ENCODE measurements at places on chromosomes 12 and 14.

DNA sequence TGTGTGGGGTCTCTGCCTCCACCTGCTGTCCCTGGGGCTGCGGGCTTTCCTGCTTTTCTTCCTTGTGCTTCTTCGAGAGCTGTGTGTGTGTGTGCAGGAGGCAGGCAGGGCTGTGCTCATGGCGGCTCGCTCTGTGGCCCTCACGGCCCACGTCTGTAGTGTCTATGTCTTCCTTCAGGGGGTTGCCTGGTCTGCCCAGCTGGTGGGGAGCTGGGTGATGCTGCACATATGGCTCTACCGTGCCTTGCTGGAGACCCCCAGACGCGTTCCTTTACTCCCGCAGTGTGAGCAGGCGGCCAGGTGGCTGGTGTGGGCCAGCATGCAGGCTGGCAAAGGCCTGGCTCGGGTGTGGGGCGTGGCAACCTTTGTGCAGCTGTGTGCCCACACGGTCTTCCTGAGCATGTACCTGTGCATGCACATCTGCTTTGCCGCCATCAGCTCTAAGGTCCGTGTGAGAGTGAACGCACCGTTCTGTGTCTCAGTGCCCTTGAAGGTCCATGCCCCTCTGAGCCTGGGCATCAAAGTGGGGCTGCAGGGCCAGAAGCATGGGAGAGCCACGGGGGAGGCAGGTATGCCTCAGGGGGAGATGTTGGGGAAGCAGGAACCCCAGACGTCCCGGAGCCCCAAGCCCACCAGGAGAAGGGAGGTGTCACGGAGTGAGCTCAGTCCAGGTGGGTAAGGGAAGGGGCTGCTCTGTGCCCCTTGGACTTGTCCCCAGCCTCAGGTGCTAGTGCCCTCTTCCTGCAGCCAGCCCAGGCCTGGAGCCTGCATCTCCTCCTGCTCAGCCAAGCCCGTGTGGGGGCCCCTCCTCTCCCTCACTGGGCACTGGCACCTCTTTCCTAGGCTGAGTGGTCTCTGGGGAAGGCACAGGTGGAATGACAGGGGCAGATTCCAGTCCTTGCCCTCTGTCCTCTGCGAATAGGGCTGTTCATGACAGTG lies 26.4 kb downstream of the CLSTN3 start:
- no peak for DNase-seq

DNA sequence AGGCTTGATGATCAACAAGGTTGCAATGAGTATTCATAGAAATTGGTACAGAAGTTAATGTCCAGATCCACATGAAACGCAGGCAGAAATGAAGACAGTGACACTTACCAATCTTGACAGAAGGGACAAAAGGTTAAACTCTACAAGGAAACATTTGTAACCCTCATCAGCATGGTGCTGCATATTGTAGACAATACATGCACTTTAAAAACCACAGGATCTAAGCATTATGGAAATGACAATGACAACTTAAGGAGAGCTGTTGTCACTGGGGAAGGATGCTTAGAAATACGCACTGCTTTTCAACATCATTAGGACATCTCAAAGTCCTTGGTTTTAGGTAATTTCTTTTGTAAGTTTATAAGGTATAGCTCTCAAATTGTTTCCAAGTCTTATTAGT lies 130.6 kb downstream of the ATP23 start:
- DNase-seq = no peak

DNA sequence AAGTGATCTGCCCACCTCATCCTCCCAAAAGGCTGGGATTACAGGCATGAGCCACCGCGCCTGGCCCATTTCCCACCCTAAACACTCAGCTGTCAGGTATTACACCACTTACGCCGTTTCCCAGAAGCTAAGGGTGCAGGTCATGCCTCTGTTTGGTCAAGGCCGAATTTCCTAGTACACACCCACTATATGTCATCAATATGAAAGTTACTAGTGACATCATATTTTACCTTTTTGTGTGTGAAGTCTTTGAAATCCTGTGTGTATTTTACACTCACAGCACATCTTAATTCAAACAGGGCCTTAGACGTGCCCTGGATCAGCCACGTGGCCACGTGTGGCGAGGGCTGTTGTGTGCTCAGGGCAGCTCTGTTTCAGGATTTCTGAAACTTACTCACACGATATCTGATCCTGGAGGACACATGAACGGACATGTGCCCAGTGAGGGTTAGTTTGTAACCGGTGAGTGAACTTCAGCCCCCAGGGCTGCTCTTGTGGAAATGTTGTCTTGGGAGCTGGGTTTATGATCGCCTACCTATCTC lies 51.8 kb downstream of the GLT1D1 start:
- DNase-seq = no peak

DNA sequence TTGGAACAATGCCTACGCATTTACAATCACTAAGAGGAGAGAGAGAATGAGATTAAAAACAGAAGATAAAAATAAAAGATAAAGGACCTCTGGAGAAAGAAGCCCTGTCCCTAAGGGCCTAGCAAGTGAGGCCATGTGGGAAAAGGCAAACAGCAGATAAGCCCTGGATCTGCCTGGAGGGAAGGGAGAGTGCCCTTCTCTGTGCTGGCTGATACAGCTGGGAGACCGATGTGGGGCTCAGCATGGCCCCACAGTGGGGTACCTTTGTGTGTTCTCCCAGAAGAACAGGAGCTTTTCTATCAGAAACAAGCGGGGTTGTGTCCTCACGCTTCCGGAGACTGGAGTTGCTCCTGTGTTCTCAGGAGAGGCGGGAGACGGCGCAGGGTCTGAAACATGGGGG lies 59.9 kb downstream of the TMCC3 start:
- DNase-seq = no peak

DNA sequence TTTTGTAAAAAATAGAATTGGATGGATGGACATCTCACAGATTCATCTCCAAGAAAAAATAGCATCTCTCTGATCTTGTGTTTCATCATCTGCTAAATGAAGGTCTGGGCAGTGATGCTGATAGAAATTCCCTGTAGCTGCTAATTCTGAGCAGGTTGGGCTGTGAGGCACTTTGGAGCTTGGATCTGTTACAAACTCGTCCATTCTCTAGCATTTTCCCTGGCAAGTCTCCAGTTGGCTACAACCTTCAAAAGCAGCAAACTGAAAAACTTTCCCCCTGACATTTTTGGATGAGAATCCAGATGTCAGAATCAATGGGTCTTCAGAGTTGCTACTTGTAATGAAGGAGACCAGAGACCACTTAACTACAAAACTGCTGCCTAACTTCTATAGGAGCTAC lies 72.7 kb downstream of the TPH2 start:
- DNase-seq = peak; percentile 66

DNA sequence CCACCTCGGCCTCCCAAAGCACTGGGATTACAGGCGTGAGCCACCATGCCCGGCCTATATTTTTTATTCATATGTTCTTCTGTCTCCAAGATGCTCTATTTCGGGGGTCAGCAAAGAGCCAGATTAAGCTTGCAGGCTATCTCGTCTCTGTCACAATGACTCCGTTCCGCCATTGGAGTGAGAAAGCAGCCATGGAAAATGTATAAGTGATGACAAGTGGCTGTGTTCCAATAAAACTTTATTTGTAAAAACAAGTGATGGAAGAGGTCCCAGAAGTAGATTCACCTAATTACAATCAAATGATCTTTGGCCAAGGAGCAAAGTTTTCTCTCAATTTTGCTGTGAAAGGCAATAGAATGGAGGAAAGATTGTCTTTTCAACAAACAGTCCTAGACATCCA lies 342.6 kb downstream of the MED13L start:
- DNase-seq = no peak

GRCh38 chr14:83764656-83765599 lies 1765.0 kb upstream of the FLRT2 start:
- no peak for DNase-seq

DNA sequence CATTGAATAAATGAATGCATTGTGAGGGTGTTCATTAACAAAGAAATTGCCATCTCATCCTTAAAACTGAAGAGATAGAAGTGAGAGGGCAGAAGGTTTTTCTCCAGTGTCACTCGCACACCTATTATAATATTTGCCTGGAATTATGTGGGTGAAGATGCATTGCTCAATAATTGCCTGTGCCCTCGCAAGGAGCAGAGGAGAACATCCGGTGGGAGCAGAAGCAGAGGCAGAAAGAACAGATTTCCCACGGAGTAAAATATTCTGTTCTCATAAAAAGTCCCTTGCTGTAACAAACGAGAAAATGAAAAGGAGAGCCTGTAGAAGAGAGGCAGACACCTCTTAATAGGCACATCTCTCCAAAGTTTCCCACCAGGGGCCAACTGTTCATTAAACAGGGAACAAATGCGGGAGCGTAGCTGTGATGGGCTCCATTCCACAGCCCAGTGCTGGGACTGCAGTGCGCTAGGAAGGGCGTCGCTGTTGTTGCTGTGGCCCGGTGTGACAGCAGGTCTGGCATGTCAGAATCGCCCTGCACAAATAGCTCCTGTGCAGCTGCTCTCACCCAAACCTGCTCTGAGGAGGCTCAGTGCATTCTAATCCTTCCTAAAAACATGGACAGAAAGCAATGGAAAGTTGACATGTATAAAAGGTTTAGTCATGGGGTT lies 359.8 kb downstream of the APAF1 start:
- DNase-seq = no peak

DNA sequence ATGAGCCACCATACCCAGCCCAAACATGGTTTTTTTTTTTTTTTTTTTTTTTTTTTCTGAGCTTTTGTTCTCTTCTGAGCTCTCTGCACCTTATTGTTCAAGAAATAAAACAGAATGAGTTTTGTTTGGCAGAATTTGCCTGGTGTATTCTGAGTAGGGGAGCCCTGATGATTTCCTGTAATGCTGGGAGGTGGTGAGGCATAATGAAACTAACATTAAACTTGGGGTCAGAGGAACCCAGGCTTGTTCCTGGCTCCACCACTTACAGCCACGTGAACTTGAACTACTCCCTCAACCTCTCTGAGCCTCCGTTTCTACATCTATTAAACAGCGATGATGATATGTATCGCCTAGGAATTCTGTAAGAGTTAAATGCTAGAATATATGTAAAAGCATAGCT lies 276.3 kb upstream of the CRY1 start:
- no peak for DNase-seq

DNA sequence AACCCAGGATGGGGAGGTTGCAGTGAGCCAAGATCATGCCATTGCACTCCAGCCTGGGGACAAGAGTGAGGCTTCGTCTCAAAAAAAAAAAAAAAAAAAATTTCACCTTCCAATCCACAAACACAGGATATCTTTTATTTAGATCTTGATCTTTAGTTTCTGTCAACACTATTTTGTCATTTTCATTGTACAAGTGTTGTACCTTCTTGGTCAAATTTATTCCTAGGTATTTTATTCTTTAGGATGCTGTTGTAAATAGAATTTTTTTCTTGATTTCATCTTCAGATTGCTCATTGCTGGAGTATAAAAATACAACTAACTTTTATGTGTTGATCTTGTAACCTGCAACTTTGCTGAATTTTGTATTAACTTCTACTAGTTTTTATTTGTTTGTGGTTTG lies 60.8 kb downstream of the ARHGAP5 start:
- no peak for DNase-seq

- no peak for DNase-seq
These were observed 183.8 kb downstream of the PPM1H start for GRCh38 chr12:62750941-62751809.

- DNase-seq = no peak
These were observed at the start of gene DAO for GRCh38 chr12:108879615-108880254. TSS of gene DAO (plus strand) at chr12:108880092. CDS start at chr12:108885007, 4,915 bp downstream.

GRCh38 chr14:33493266-33493665 lies 457.6 kb downstream of the EGLN3 start:
- peak; percentile 67 for DNase-seq

DNA sequence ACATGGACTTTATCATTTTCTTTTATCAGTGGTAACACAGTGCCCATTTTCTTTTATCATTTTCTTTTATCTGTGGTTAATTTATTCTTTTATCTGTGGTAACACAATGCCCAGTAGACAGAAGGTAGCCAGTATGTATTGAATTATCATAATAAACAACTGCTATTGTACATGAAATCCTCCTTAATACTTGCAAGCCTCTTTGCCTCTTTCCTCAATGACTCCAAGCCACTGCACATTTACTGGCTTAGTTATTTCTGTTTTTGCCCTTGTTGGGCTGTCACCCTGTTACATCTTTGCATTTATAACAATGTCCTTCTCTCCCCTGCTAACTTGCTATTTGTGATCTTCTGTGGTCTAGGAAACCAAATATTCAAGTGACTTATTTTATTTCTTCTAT lies 345.0 kb downstream of the ATP23 start:
- no peak for DNase-seq

- no peak for DNase-seq
These were observed 481.6 kb downstream of the PCNX1 start for GRCh38 chr14:71388862-71389261.

- DNase-seq = no peak
These were observed 25.1 kb downstream of the C12orf42 start for GRCh38 chr12:103470664-103471063.

DNA sequence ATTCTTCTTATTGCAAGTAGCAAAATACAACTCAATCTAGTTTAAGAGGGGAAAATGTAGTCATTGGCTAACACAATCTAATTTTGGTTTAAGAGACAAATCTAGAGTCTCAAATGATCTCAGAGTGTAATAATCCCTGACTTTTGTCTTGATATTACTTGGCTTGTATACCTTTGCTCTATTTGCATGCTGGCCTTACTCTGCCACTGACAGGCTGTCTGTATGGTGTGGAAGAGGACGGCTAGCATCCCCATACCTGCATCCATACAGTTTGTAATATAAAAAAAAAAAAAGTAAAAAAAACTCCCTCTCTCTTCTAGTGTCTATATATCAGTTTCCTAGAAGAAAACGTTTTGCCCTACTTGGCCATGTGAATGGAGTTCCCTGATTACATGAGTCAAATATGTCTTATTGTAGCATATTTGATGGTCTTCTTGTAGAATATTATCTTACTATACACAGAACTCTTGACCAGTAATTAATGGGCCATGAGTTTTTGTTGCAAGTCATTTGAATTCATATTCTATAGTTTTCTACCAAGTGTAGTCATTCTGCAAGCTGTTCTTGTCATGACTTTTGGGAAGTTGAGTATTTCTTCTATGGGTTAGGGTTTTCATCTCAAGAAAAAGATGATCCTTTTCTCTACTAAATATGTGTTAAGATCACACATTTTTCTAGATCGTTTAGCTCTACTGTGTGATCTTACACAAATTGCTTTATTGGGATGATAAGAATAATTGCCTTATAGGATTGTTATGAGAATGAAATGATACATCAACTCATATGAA lies 8.2 kb downstream of the HIF1A start:
- DNase-seq = no peak

DNA sequence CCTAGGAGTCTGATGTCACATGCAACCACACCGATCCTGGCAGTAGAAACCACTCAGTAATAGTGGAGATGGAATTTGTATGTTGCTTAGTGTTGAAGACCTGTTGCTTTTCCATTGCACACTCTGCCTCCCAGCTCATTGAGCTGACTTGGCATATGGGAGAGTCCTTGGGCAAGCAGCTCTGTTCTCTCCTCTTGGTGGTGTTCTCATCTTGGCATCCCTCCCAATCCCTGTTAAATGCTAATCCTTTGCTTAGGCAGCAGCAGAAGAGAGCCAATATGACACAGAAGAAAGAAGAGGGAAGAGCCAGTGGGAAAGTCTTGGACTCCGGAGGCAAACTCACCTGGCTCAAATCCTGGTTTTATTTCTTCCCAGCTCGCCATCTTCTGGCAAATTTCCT lies 178.0 kb upstream of the CAND1 start:
- no peak for DNase-seq

Measured in spinal cord (tissue), 10 donors.